ENCODE measurements at places on chromosomes 7 and 10. TPM values are rescaled to one million over a fixed set of nuclear protein-coding genes. Genes with fewer than 3 reads are reported as not detected.

FXYD4 gene
- total RNA-seq: not detected

TRIM73 gene
- total RNA-seq: 0.39 TPM

CYP3A5 gene
- 1.8 TPM for total RNA-seq

IQUB gene
- total RNA-seq: 0.08 TPM

FBXO24 gene
- not detected for total RNA-seq

SLC35B4 gene
- 19.6 TPM for total RNA-seq

MOGAT3 gene
- not detected for total RNA-seq

VIM gene
- total RNA-seq: 7,646 TPM

LIPM gene
- total RNA-seq: not detected

JAZF1 gene
- total RNA-seq: 36.6 TPM

HECW1 gene
- total RNA-seq: 19.1 TPM

TMEM213 gene
- not detected for total RNA-seq

HOXA5 gene
- total RNA-seq: 0.79 TPM

CH25H gene
- total RNA-seq: 0.55 TPM

EVX1 gene
- total RNA-seq: not detected

PKD2L1 gene
- not detected for total RNA-seq

EIF3B gene
- total RNA-seq: 199 TPM

PAX2 gene
- not detected for total RNA-seq

- H3K27ac ChIP-seq: no peak overlapping the region
- H3K27me3 ChIP-seq: no peaks in the 10 kb centered on the region
- no peak overlapping the region for H3K4me3 ChIP-seq
- H3K4me1 ChIP-seq: no peaks in the 10 kb centered on the region
- no peak for DNase-seq
These were observed 50.0 kb downstream of the LYZL2 start for GRCh38 chr10:30579574-30579973.

GRCh38 chr10:15898046-15898445, 37.7 kb upstream of the MINDY3 start:
- no peaks in the 10 kb centered on the region for H3K4me1 ChIP-seq
- peaks cover 11% of the 10 kb centered on the region for H3K27me3 ChIP-seq

- peaks cover 9% of the 10 kb centered on the region for H3K4me1 ChIP-seq
- no peak overlapping the region for H3K27ac ChIP-seq
- H3K27me3 ChIP-seq: no peaks in the 10 kb centered on the region
- no peak overlapping the region for H3K4me3 ChIP-seq
- peak; percentile 3 for DNase-seq
- H3K36me3 ChIP-seq: no peaks in the 10 kb centered on the region
These were observed 16.3 kb downstream of the GCK start for GRCh38 chr7:44172803-44173424.

- DNase-seq: no peak
- no peak overlapping the region for H3K27ac ChIP-seq
- no peaks in the 10 kb centered on the region for H3K36me3 ChIP-seq
- no peaks in the 10 kb centered on the region for H3K27me3 ChIP-seq
- H3K4me3 ChIP-seq: no peak overlapping the region
These were observed 311.3 kb downstream of the TCERG1L start for GRCh38 chr10:131000244-131000643.

GRCh38 chr7:157464111-157464970, 127.5 kb downstream of the DNAJB6 start:
- 0 out of 2 replicates have a peak, but pooled peaks cover 6% of the 10 kb centered on the region for H3K27me3 ChIP-seq
- H3K4me3 ChIP-seq: no peak overlapping the region
- no peaks in the 10 kb centered on the region for H3K36me3 ChIP-seq
- no peaks in the 10 kb centered on the region for H3K4me1 ChIP-seq
- DNase-seq: peak; percentile 20

GRCh38 chr7:28516390-28517172, 104.3 kb downstream of the CREB5 start:
- H3K4me3 ChIP-seq: no peak overlapping the region
- no peaks in the 10 kb centered on the region for H3K4me1 ChIP-seq
- H3K27ac ChIP-seq: no peak overlapping the region
- no peaks in the 10 kb centered on the region for H3K36me3 ChIP-seq
- DNase-seq: no peak

- no peaks in the 10 kb centered on the region for H3K4me1 ChIP-seq
- DNase-seq: no peak
- no peaks in the 10 kb centered on the region for H3K36me3 ChIP-seq
- no peak overlapping the region for H3K4me3 ChIP-seq
- H3K27me3 ChIP-seq: peaks cover 4% of the 10 kb centered on the region
These were observed 161.9 kb upstream of the AGK start for GRCh38 chr7:141389140-141389796.

GRCh38 chr7:153193144-153193595, 433.6 kb downstream of the ACTR3B start:
- no peak overlapping the region for H3K27ac ChIP-seq
- H3K4me3 ChIP-seq: no peak overlapping the region
- no peak for DNase-seq

DNA sequence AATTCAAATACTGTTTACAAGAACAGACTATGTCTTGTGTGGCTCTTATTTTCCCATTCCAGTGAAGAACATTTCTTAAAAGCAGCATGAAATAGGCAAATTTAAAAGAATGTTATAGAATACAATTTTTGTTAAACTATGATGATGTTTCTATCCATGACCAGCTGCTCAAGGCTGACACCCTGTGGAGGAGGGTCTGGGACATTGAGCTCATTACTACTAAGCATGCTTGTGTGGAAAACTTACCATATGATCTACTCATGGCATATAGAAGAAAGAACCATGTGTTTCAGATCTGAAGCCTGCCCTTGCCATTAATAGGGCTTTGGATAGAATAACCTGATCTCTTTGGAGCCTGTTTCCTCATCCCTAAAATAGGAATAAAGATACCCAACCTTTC, 125.0 kb downstream of the FOXP2 start:
- H3K36me3 ChIP-seq: no peaks in the 10 kb centered on the region
- no peaks in the 10 kb centered on the region for H3K27me3 ChIP-seq

- H3K27me3 ChIP-seq: no peaks in the 10 kb centered on the region
- no peaks in the 10 kb centered on the region for H3K36me3 ChIP-seq
- no peak for DNase-seq
These were observed 57.7 kb upstream of the KLF14 start for GRCh38 chr7:130791746-130792145.

DNA sequence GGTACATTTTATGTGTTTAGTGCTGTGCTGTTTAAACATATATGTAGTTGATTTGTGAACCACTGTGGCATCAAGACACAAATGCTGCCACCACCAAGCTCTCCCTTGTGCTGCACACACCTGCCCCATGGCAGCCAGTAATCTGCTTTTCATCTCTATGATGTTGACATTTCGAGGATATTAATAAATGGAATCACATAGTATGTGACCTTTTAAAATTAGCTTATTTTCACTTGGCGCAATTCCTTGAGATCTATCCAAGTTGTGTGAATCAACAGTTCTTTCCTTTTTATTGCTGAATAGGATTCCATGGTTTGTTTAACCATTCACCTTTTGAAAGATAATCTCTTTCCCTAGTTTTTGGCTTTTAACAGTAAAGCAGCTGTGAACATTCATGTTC, 73.1 kb downstream of the BMPR1A start:
- H3K4me3 ChIP-seq: no peak overlapping the region
- H3K27me3 ChIP-seq: no peaks in the 10 kb centered on the region
- no peak overlapping the region for H3K27ac ChIP-seq

GRCh38 chr10:11208908-11209829, 191.5 kb downstream of the CELF2 start:
- no peak for DNase-seq
- no peaks in the 10 kb centered on the region for H3K36me3 ChIP-seq
- no peaks in the 10 kb centered on the region for H3K27me3 ChIP-seq
- H3K27ac ChIP-seq: no peak overlapping the region
- H3K4me1 ChIP-seq: no peaks in the 10 kb centered on the region
- H3K4me3 ChIP-seq: no peak overlapping the region

GRCh38 chr7:73869011-73869798, 8.2 kb downstream of the TMEM270 start:
- H3K27ac ChIP-seq: peak overlapping the region; percentile 82
- DNase-seq: peak; percentile 55
- H3K4me3 ChIP-seq: no peak overlapping the region
- H3K36me3 ChIP-seq: no peaks in the 10 kb centered on the region
- no peaks in the 10 kb centered on the region for H3K27me3 ChIP-seq
- peaks cover 26% of the 10 kb centered on the region for H3K4me1 ChIP-seq

GRCh38 chr10:80444124-80444523, 10.0 kb upstream of the TSPAN14 start:
- H3K36me3 ChIP-seq: no peaks in the 10 kb centered on the region
- no peaks in the 10 kb centered on the region for H3K27me3 ChIP-seq
- peaks cover 36% of the 10 kb centered on the region for H3K4me1 ChIP-seq
- peak overlapping the region; percentile 62 for H3K27ac ChIP-seq
- DNase-seq: peak; percentile 76
- H3K4me3 ChIP-seq: no peak overlapping the region

- H3K4me3 ChIP-seq: no peak overlapping the region
- no peaks in the 10 kb centered on the region for H3K27me3 ChIP-seq
- no peak for DNase-seq
- H3K4me1 ChIP-seq: peaks cover 17% of the 10 kb centered on the region
- no peak overlapping the region for H3K27ac ChIP-seq
- no peaks in the 10 kb centered on the region for H3K36me3 ChIP-seq
These were observed 22.5 kb upstream of the ADRB1 start for GRCh38 chr10:114021154-114021553.

GRCh38 chr7:43108255-43109011, 4.0 kb upstream of the HECW1 start:
- H3K27ac ChIP-seq: no peak overlapping the region
- H3K4me1 ChIP-seq: peaks cover 10% of the 10 kb centered on the region
- peak; percentile 74 for DNase-seq
- H3K27me3 ChIP-seq: peaks cover 26% of the 10 kb centered on the region
- H3K4me3 ChIP-seq: no peak overlapping the region

GRCh38 chr10:104842704-104843103, 201.6 kb downstream of the SORCS3 start:
- no peak overlapping the region for H3K27ac ChIP-seq
- H3K36me3 ChIP-seq: no peaks in the 10 kb centered on the region
- H3K4me3 ChIP-seq: no peak overlapping the region
- H3K4me1 ChIP-seq: no peaks in the 10 kb centered on the region
- no peaks in the 10 kb centered on the region for H3K27me3 ChIP-seq
- DNase-seq: no peak

All from SJSA1 (cell line).